Stomach (tissue), 19 donors: ENCODE measurements at places on chromosomes 12 and 14. TPM values are rescaled to one million over a fixed set of nuclear protein-coding genes. Genes with fewer than 3 reads are reported as not detected.

DNA sequence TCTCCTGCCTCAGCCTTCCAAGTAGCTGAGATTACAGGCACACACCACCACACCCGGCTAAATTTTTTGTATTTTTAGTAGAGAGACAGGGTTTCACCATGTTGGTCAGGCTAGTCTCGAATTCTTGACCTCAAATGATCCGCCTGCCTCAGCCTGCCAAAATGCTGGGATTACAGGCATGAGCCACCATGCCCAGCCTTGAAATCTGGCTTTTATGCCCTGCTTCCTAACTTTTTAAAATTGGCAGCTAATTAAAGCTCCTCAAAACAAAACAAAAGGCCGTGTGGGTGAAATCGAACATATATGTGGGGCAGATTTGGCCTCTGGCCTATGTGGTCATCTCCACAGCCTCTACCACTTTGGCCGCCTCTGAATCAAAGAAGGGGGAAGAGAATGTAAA is 37.9 kb downstream of the KCTD10 start:
- DNase-seq, result no peak

GRCh38 chr14:101620031-101620788 is 58.9 kb downstream of the DIO3 start:
- no peak for DNase-seq

GRCh38 chr12:4557586-4557985 is 4.4 kb upstream of the DYRK4 start:
- DNase-seq, result no peak

GXYLT1 gene
- 11.7 TPM for total RNA-seq

L3HYPDH gene
- 4.9 TPM for total RNA-seq

KIF5A gene
- 1.8 TPM for total RNA-seq
